CD4-positive, alpha-beta T cell (primary cell): ENCODE measurements at places on chromosomes 12 and 14.

GRCh38 chr12:90013409-90013808, 304.8 kb upstream of the ATP2B1 start:
- H3K4me1 ChIP-seq, result no peaks in the 10 kb centered on the region
- H3K4me3 ChIP-seq, result no peak overlapping the region
- DNase-seq, result no peak
- H3K27me3 ChIP-seq, result no peaks in the 10 kb centered on the region

- peak overlapping the region; percentile 73 for H3K4me3 ChIP-seq
- DNase-seq, result peak; percentile 39
- H3K27ac ChIP-seq, result peak overlapping the region; percentile 60
- H3K4me1 ChIP-seq, result peaks cover 60% of the 10 kb centered on the region
- H3K36me3 ChIP-seq, result no peaks in the 10 kb centered on the region
- no peaks in the 10 kb centered on the region for H3K27me3 ChIP-seq
Observed at GRCh38 chr14:105021656-105022275, 883 bp upstream of the CDCA4 start.

DNA sequence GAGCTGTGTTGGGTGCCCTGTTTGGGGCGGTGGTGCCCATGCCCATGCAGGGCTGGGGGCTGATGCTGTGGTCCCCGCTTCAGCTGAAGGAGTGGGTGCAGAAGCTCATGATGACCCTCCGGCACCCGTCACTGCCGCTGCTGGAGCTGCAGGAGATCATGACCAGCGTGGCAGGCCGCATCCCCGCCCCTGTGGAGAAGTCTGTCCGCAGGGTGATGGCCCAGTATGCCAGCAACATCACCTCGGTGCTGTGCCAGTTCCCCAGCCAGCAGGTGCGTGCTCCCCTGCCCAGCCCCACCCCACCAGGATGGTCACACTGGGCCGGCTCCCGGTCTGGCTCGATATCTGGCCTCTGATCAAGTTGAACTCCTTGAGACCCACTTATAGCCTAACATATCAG, 92.7 kb downstream of the ACACB start:
- no peaks in the 10 kb centered on the region for H3K4me1 ChIP-seq
- no peak for DNase-seq
- H3K27me3 ChIP-seq, result no peaks in the 10 kb centered on the region
- no peak overlapping the region for H3K27ac ChIP-seq

GRCh38 chr12:131327521-131328488, 374.1 kb downstream of the ADGRD1 start:
- H3K36me3 ChIP-seq, result no peaks in the 10 kb centered on the region
- no peak overlapping the region for H3K4me3 ChIP-seq
- H3K4me1 ChIP-seq, result no peaks in the 10 kb centered on the region
- H3K27me3 ChIP-seq, result no peaks in the 10 kb centered on the region

- H3K36me3 ChIP-seq, result no peaks in the 10 kb centered on the region
- no peak overlapping the region for H3K27ac ChIP-seq
- no peaks in the 10 kb centered on the region for H3K27me3 ChIP-seq
Observed at GRCh38 chr14:58167057-58167456, 15.0 kb upstream of the ARMH4 start.

DNA sequence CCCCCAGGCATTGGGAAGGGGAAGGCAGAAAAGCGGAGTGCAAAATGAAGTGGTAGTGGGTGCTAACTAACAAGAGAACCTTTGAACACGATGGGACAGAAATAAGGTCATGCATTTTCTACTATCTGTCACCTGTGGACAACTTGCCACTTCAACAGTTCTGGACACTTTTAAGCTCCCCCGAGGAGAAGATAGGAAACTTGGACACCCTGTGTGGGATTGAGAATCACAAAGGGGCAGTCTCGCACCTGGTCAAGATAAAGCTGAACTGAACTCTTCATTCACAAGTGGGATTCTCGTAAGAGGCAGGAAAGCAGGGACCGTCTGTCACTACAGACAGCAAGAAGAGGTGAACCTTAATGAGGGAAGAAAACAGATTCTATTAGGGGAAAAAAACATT, 51.6 kb downstream of the EIF2S3B start:
- no peaks in the 10 kb centered on the region for H3K4me1 ChIP-seq
- H3K27ac ChIP-seq, result no peak overlapping the region
- no peaks in the 10 kb centered on the region for H3K27me3 ChIP-seq
- DNase-seq, result no peak

DNA sequence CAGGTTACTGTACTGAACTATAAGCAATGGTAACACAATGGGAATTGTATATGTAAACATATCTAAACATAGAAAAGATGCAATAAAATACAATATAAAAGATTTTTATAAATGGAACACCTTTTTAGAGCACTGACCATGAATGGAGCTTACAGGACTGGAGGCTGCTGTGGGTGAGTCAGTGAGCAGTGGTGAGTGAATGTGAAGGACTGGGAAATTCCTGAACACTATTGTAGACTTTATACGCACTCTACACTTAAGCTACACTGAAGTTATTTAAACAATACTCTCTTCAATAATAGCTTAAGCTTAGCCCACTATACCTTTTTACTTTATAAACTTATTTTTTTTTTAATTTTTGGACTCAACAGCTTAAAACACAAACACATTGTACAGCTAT, 313.5 kb downstream of the KCNC2 start:
- DNase-seq, result no peak
- H3K4me1 ChIP-seq, result no peaks in the 10 kb centered on the region
- H3K36me3 ChIP-seq, result no peaks in the 10 kb centered on the region
- no peak overlapping the region for H3K27ac ChIP-seq
- no peak overlapping the region for H3K4me3 ChIP-seq
- no peaks in the 10 kb centered on the region for H3K27me3 ChIP-seq

DNA sequence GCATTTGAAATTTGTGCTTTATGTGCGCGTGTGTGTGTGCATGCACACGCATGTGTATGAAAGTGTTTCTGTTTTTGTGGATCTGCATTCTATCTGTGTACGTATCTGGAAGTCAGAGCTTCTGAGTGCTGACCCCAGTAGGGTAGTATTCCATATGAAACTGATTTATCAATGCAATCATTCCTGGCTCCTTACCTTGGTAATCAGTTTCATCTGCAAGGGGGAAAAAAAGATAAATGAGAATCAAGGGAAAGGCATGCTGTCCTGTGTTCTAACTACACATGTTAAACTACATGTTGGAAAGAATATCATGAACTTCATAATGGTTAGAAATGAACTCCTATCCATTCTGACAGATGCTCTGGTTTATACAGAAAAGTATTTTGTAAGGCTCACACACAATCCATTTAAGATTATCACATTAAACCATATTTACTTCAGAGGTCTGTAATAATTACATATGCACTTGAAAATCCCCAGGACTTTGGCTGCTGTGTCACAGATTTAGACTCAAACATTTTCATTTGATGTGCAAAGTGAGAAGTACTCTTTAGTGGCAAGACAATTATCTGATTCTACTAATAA, 276.1 kb upstream of the LMO3 start:
- H3K27me3 ChIP-seq, result no peaks in the 10 kb centered on the region
- no peak overlapping the region for H3K4me3 ChIP-seq
- no peaks in the 10 kb centered on the region for H3K36me3 ChIP-seq
- no peak for DNase-seq
- H3K27ac ChIP-seq, result no peak overlapping the region
- no peaks in the 10 kb centered on the region for H3K4me1 ChIP-seq

DNA sequence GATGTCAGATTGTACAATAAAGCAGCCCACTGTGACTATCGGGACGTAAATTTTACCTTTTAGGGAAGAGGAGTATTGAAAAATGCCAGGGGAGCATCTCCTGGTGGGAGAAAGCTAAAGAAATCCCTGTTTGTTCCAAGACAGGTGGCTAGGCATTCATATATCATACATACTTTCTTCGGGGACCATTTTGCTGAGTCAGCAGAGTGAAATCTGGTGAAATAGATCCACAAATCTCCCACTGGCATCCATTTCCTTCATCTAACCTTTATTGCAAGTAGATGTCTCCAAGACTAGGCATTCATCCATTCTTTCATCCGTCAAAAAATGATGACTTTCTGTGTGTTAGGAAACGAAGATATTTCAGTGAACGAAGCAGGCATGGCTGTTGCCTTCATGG, 107.1 kb downstream of the BMP4 start:
- H3K4me3 ChIP-seq, result no peak overlapping the region
- DNase-seq, result no peak
- no peaks in the 10 kb centered on the region for H3K36me3 ChIP-seq
- H3K27ac ChIP-seq, result no peak overlapping the region

GRCh38 chr14:54226103-54226502, 170.7 kb upstream of the CDKN3 start:
- no peaks in the 10 kb centered on the region for H3K4me1 ChIP-seq
- H3K27me3 ChIP-seq, result peaks cover 6% of the 10 kb centered on the region
- no peak overlapping the region for H3K27ac ChIP-seq
- no peak for DNase-seq
- no peaks in the 10 kb centered on the region for H3K36me3 ChIP-seq

GRCh38 chr12:41966001-41966400, 178.7 kb downstream of the GXYLT1 start:
- no peak for DNase-seq
- H3K27me3 ChIP-seq, result no peaks in the 10 kb centered on the region
- no peaks in the 10 kb centered on the region for H3K36me3 ChIP-seq
- H3K27ac ChIP-seq, result no peak overlapping the region

DNA sequence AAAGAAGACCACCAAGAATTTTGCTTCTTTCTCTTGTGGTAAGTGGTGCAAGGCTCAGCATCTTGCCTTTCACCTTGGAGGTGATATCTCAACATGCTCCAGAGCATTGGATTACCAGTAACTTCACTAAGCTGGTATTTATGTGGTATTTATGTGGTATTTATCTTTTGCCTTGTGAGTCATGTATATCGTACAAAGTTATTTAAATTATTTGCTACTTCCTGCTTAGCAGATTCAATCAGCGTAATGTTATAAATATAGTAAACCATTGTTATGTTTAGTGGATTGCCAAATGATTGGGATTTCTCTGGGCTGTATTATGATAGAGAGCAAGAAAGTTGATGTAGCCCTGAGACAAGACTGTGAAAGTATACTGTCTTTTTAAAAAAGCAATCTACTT, 366.4 kb downstream of the IPO8 start:
- DNase-seq, result no peak
- H3K4me1 ChIP-seq, result no peaks in the 10 kb centered on the region
- no peak overlapping the region for H3K27ac ChIP-seq
- no peaks in the 10 kb centered on the region for H3K27me3 ChIP-seq

- H3K27ac ChIP-seq, result no peak overlapping the region
- H3K4me1 ChIP-seq, result no peaks in the 10 kb centered on the region
- no peak overlapping the region for H3K4me3 ChIP-seq
Observed at GRCh38 chr12:105261010-105261409, 25.0 kb upstream of the APPL2 start.

DNA sequence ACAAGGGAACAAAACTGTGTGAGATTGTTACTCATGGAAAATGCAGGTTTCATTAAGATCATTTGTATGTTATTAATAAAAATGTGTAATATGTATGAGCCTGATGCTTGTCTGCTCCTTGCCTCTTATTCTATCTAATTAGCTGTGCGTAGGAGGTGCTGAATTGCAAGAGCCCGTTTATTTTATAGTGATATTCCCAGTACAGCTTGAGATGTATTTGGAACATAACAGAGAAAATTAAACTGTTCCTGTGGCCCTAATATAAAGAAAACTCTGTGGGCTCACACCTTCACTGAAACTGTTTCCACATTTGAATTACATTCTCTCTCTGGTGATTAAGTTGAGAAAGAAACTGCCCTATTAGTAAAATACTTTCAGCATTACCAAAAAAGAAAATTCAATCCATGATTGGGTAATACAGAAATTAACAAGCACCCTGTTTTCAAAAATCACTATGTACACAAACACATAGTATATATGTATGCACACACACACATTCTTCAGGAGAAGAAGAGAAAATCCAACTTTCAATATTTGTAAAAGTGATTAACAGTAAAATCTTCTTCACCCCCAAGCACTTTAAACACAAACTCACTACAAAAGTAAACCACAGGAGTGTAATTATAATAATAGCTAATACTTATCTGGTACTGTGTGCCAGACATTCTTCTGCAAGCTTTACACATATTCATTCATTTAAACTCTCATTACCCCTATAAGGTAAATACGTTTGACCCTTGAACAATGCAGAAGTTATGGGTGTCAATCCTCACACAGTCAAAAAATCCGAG, 233.2 kb downstream of the PHLDA1 start:
- H3K4me3 ChIP-seq, result no peak overlapping the region
- no peaks in the 10 kb centered on the region for H3K4me1 ChIP-seq
- H3K36me3 ChIP-seq, result no peaks in the 10 kb centered on the region
- no peaks in the 10 kb centered on the region for H3K27me3 ChIP-seq
- DNase-seq, result no peak
- no peak overlapping the region for H3K27ac ChIP-seq

DNA sequence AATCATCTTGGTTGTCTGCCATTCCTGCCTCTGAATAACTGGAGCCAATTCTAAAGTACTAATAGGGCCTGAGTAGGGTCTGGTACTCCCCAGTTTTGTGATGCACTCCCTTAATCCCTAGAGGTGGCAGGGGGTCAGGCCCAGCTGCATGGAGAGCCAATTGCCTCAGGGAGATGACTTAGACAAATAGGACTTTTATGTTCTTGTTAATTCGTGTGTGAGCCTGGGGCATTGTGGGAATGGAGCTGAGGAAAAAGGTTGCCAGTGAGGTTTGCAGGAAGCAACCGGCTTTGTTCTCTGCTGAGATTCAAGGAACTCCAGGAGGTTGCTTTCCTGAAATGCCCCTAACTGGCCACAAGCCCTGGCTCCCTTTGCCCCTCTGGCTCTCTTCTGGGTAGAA, 6.8 kb upstream of the DCD start:
- H3K27ac ChIP-seq, result no peak overlapping the region
- H3K27me3 ChIP-seq, result peaks cover 9% of the 10 kb centered on the region
- H3K4me3 ChIP-seq, result no peak overlapping the region
- DNase-seq, result no peak
- no peaks in the 10 kb centered on the region for H3K4me1 ChIP-seq

DNA sequence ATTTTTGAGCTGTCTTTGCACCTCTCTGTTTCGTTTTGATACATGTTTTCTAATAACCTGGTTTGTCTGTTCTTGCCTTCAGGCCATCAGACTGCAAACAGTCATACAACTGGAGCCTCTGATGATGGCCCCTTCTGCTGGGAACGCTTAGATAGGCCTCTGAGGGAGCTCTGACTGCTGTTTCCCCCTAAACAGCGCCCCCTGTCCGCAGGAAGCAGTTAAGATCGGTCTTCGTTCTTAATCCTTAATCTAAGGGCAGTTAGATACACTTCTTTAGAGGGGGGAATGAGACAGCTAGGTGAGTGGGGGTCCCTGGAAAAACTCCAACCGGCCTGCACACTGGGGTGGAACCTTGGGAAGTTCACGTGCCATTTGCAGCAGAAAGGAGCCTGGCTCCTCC, 1338.8 kb upstream of the SEL1L start:
- H3K27me3 ChIP-seq, result no peaks in the 10 kb centered on the region
- DNase-seq, result no peak
- H3K36me3 ChIP-seq, result no peaks in the 10 kb centered on the region
- H3K4me3 ChIP-seq, result no peak overlapping the region
- no peaks in the 10 kb centered on the region for H3K4me1 ChIP-seq
